ENCODE measurements at places on chromosomes 1 and 21. TPM values are rescaled to one million over a fixed set of nuclear protein-coding genes. Genes with fewer than 3 reads are reported as not detected.
A peak's percentile ranks its signal among the peaks of the same experiment; 100 is the strongest.

TRPM2 gene
- 1.9 TPM for total RNA-seq

DNA sequence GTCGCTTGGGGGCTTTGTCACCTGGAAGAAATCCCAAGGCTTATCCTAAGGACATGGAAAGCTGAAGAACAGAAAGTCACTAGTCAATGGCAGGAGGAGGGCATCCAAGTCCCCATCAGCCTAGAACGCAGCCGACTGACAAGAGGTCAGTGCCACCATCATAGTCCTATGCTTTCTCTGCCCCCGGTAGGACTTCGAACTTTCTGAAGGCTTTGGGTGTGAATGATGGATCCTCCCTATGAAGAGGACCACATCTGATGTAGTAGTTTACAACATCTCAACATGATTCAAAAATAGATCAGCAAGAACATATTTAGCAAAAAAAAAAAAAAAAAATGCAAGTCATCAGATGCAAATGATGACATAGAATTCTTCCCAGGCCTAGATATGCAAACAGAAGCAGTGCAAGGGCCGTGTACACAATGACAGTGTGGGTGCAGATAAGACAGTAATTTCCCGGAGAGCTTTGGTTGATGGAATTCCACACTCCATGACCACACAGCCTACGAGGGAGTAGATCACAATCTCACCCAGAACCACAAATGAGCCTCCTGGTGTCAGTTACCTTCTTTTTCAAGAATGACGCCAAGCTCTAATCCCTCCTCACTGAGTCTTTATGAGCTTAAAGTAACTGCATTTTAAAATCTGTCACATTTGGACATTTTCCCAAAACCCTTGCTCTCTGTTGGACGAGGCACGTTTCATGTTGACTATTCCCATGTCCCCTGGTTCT is 88.2 kb downstream of the PSMG1 start:
- DNase-seq: no peak
- no peak overlapping the region for H3K4me3 ChIP-seq
- H3K4me1 ChIP-seq: no peaks in the 10 kb centered on the region
- H3K27me3 ChIP-seq: no peaks in the 10 kb centered on the region

DNA sequence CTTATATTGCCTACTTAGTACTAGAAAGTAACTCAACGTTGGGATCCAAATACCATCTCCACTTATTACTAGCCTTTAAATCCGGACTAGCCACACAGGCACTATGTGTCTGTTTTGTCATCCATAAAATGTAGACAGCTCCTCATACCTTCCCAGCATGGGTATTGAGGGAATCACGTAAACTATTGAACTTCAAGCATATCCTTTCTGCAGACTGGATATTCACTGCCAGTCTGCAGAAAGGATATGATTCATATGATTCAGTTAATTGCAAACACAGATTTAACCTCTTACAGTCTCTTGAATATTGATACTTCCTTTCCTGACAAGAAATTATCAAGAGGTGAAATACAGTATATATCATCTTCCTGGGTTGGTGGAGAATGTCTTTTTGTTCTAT is 186.0 kb downstream of the LEPR start:
- H3K36me3 ChIP-seq: no peaks in the 10 kb centered on the region
- no peak overlapping the region for H3K4me3 ChIP-seq
- H3K4me1 ChIP-seq: no peaks in the 10 kb centered on the region
- no peak for DNase-seq

- no peak for DNase-seq
- H3K36me3 ChIP-seq: no peaks in the 10 kb centered on the region
- H3K4me3 ChIP-seq: no peak overlapping the region
These were observed 208 bp upstream of the MYBPH start for GRCh38 chr1:203175827-203176241.

GRCh38 chr1:193184776-193185175 is 1.6 kb downstream of the B3GALT2 start:
- no peak for DNase-seq
- peak overlapping the region; percentile 38 for H3K27ac ChIP-seq
- H3K27me3 ChIP-seq: no peaks in the 10 kb centered on the region
- H3K36me3 ChIP-seq: no peaks in the 10 kb centered on the region
- peak overlapping the region; percentile 41 for H3K4me3 ChIP-seq
- H3K4me1 ChIP-seq: peaks cover 46% of the 10 kb centered on the region

- no peak overlapping the region for H3K27ac ChIP-seq
- DNase-seq: no peak
- no peaks in the 10 kb centered on the region for H3K36me3 ChIP-seq
- H3K27me3 ChIP-seq: peaks cover 16% of the 10 kb centered on the region
- H3K4me3 ChIP-seq: no peak overlapping the region
These were observed 151.6 kb upstream of the ZNF644 start for GRCh38 chr1:91173346-91173890.

DNA sequence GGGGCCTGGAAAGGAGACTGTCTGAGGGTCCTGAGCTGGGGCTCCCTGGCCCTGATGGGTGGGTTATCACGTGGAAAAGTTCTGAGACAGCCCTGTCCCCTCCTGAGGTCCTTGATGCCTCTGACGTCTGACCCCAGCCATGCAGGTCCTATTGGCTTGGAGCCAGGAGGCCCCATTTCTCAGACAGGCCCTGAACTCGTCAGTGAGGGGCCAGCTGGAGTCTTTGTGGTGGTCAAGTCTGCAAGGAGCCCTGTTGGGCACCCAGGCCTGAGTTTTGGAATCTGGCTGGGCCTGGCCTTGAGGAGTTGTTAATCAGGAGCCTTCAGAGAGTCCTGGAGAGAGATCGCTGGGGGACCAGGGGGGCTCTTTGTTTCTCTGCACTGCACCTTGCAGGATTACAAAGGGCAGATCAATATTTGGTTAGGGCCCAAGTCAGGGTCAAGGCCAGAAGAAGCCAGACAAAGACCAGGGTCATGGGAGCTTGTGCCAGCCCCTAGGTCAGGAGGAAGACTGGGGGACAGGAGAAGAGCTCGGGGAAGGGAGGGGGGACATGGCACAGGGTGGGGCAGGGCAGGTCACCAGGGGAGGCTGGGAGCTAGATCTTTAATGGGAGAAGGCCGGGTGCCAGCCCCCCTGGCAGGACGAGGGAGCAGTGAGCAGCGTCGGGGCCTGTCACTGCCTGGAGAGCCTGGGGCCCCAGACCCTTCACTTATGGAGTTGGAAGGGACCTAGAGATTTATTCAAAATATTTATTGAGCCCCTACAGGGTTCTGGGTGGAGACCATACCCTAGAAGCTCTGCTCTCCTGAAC is 83.2 kb downstream of the PTPRU start:
- H3K4me3 ChIP-seq: no peak overlapping the region
- no peaks in the 10 kb centered on the region for H3K36me3 ChIP-seq
- H3K27ac ChIP-seq: no peak overlapping the region
- H3K27me3 ChIP-seq: no peaks in the 10 kb centered on the region
- DNase-seq: no peak

DNA sequence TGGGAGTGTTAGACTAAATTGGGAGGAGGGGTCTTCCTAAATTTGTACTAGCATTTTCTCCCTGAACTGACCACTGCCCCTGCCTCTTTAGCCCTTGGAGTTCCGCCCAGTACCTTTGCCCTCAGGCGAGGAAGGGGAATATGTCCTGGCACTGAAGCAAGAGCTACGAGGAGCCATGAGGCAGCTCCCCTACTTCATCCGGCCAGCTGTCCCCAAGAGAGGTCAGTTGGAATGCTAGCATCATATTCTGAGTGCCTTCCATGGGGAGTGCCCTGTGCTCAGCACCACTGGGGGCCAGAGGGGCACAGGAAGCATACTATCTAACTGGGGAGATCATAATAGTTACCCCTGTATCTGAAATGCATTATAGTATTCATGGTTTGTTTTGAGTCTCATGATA is 10.7 kb downstream of the POLR3GL start:
- no peaks in the 10 kb centered on the region for H3K36me3 ChIP-seq
- H3K4me3 ChIP-seq: no peak overlapping the region
- no peak for DNase-seq
- H3K27ac ChIP-seq: no peak overlapping the region
- H3K4me1 ChIP-seq: peaks cover 10% of the 10 kb centered on the region

Data from activated CD4-positive, alpha-beta memory T cell treated with anti-CD3 and anti-CD28 coated beads for 36 hours (primary cell).